Omental fat pad (tissue), 4 donors: ENCODE measurements at places on chromosomes 5 and 9.

DNA sequence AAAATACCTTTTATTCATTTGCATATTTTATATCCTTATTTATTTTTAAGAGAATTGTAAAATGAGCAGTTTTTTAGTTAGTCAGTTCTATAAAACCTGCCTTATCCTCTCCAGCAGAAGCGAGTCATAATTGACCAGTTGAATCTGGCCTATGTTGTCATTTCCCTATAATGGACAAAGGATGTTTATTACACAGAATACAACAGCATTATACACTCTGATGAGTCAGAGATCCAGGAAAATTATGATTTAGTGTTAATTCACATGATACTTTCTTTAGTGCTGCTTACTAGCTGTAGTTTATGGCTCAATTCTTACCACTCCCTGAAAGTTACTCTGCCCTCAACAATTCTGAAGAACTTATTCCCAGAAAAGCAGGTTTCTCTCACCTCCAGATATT, 26.8 kb upstream of the LURAP1L start:
- DNase-seq: no peak

- no peak for DNase-seq
Measured at GRCh38 chr5:34657988-34658387, 1.9 kb downstream of the RAI14 start.

GRCh38 chr9:134502809-134503211, 138.8 kb upstream of the COL5A1 start:
- DNase-seq: no peak

- DNase-seq: no peak
Measured at GRCh38 chr5:160901656-160902055, 49.6 kb upstream of the ATP10B start.

DNA sequence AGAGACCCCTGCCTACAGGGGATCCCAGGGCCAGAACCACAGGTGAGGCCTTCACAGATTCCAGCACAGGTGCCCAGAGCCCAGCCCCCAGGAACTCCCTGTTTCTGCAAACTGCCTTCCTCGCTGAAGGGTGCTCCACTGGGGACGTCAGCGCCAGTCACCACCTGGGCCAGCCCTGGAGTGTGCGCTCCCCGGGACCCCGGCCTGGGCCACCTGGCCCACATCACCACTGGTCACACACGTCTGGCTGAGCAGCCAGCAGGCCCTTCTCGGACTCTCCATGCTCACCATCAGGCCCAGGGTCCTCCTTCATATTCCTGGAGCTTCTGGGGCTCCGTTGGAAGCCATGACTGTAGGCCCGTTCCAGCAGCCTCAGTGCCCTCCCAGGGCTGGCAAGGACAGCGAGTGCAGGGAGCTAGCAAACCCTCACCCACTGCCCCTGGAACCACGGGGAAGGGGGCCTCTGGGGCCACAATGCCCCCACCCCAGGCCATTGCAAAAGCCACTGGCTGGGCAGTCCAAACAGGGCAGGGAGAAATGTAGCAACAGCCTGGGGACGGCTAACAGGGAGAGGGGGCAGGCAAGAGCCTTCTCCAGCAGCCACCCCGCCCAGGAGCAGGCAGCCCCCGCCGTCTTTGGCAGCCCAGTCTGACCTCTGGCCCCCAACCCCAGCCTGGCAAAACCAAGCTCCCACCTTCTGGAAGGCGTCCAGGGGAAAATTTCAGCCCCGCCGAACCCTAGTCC, 1.3 kb downstream of the AGPAT2 start:
- DNase-seq: no peak

GRCh38 chr5:93381057-93381456, 200.0 kb downstream of the NR2F1-AS1 start:
- DNase-seq: no peak

DNA sequence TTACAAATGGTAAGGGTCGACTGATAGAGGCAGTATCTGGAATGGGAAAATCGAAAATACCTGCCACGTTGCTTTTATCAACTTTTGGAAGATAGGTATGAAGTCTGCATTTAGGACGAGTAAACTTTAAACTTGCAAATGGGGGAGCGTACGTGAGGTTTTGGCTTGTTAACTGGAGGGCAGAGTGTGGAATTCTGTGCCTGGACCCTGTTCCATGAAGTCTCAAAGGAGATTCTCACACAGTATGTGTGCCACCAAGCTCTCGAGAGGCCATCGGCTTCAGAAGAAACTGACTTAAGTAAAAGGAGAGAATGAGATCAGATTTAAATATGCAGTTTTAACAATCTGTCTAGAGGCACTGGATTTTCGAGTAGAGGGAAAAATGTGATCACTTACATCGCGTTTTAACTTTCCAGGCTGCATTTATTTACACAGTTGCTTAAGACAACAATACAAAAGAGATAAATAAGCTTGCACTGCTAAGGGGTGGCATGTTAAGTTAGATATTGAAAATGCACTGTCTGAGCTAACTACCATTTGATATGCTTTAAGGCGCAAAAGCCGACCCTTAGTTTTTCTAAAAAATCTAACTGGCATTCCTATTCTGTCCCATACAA, 401.6 kb downstream of the EBF1 start:
- DNase-seq: no peak

DNA sequence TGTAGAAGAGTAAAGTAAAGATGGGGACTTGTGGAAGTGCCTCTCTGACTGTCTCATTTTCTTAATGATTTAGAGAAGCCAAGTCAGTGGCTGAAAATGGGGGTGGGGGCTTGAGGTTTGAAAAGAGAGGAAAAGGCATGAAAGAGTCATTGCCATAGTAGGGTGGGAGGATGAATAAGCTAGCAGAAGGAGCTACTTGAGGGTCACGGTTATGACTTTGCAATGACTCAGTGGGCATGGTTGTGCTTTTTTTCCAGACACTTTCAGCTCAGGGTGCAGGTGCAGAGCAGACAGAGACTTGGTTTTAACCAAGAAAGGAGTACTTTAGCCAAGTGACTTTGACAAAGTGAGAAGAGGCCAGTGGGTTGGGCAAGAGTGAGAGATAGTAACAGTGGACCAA, 117.8 kb downstream of the PTTG1 start:
- no peak for DNase-seq

DNA sequence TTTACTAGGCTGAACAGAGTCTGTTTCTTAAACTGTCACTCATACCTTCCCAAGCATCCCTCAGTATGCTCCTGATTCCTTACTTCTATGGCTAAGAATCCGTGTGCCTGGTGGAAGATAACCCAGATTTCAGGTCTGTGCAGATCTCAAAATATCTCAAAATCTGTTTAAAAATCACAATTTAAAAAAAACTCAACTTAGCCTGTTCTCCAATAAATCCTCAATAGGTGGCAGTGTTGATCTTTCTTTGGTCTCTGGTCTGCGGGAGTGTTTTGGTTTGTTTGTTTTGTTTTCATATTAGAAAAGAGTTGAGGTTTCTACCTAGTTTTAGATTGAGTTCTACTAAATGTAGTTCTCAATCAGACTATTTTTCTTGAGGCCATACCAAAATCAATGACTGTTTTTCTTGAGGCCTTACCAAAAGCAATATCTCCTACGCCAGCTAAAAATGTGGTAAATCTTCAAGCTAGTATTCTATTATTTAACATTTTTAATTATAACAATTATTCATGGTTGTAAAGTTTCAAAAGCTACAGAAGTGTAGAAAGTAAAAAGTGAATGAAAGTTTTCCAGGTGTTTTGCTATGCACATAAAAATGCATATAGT, 57.9 kb downstream of the TGFBR1 start:
- no peak for DNase-seq

GRCh38 chr9:106310782-106311181, 552.2 kb upstream of the ZNF462 start:
- DNase-seq: no peak

GRCh38 chr9:81141961-81142360, 547.4 kb downstream of the TLE1 start:
- DNase-seq: no peak

DNA sequence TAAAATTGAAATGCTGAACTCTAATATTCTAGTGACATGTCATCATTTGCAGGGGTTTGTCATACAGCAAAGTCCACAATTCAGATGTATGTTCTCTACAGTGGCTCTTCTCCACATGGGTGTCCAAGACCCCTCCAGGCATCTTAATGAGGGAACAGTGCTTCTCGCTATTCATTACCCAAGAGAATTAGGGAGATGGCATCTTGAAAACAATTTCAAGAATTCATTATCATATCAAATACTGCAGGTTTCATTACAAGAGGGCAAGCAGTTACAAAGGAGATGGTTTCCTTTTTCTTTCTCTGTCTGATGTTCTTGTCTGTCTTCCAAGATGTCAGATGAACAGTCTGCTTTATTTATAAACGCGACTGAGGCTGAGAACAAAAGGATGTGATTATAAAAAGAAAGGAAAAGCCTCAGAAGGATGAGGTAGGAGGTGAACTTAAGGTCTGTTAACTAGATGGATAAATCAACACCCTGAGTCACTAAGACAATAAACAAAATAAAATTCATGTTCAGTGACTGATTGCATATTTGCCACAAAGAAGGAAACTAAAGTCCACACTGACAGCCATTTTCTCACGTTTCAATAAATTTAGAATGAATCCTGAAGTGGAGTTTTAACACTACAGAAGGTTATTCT, 326.7 kb upstream of the EFNA5 start:
- no peak for DNase-seq

DNA sequence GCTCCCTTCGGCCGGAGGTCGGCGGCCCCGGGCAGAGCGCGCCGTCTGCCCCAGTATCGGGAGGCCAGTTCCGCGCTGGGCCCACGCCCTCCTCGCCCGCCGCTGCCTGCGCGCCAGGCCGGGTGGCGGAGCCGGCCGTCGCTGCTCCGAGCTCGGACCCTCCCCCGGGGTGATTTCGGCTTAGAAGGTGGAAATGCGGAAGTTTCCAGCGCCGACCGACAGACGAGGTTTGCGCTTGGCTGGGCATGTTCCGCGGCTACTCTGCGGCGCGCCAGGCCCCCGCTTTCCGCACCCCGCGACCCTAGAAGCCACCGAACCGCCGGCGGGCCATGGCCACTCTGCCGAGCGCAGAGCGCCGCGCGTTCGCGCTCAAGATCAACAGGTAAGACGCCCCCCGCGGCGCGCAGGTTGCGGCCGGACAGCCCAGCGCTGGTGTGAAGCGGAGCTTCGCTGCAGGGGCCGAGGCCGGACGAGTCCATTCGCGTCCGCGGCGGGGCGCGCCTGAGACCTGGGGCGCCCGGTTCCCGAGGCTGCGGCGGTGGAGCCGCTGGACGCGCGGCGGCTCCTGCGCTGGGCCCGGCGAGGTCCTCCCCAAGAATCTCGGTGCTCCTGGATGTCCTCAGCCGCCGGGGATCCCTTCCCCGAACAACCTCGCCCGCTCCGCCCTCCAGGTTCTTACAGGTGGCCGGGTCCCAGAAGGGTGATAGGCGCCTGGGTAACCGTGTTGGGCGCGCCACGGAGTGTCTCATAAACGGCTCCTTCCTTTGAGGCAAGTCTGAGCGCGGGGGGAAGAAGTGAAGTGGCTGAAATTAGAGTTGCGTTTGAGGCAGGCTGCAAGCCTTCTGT, at the start of gene DOCK8:
Gene DOCK8, plus strand, starts transcription at position 218 of the 846 bp plus-strand sequence. Its CDS starts 112 bp downstream, at position 330.
- no peak for DNase-seq

DNA sequence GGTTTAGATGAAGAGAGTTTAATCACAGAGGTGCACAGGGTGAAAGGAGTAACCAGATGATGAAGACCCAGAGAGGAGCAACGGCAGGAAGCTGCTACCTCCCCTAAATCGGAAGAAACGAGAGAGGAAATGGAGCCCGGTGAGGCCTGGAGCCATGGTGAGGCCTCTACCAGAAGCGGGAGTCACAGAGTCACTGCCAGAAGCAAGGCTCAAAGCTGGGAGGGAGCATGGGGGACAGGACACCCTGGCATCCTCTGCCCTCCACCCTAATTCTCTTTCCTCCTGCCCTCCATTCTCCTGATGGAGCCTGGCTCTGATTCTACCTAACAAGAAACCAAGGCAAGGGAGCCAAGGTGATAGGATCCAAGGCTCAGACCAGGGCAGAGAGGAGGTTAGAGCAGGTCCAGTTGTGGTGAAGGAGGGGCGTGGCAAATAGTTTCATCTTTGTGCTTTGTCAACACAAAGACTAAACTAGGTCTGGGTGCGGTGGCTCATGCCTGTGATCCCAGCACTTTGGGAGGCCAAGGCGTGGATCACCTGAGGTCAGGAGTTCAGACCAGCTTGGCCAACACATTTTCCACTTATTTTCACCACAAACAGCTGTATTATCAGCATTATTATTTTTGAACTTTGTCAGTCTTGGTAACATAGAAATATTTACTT, 134.4 kb upstream of the RAI14 start:
- no peak for DNase-seq

DNA sequence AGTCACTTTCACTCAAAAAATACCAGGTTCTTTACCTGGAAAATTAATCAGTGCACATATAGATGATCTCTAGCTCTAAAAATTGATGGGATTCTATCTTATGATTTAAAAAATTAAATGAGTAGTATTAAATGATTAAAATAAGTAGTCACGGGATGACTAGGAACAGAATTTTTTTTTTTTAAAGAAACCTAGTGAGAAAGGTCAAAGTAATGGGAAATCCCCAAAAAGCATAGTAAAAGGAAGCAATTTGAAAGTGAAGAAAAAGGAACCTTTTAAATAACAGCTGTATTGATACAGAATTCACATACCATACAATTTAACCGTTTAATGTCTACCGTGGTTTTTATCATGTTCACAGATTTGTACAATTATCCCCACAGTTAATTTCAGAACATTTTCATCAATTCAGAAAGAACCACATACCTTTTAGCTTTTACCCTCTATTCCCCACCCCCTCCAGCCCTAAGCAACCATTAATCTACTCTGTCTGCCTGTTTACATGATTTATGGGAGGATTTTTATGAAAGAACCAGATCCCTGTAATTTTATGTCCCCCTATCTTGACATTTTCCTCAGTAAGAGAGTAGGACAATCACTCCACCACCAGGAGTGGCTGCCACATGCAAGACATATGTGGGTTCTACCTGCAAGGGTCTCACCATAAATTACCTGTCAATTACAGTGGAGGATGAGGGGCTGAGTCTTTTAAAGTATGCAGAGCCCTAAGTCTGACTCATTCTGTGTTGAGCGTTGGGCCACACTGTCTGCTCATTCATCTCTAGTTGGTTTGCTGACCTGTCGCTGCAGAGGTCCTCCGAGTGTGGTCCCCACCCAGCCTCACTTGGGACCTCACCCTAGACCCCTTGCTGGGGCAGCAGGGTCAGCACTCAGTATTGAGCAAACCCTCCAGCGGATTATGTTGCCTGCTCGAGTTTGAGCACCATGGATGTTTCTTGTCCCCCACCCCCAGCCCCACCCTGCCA, 16.0 kb downstream of the ANKRD33B start:
- no peak for DNase-seq

DNA sequence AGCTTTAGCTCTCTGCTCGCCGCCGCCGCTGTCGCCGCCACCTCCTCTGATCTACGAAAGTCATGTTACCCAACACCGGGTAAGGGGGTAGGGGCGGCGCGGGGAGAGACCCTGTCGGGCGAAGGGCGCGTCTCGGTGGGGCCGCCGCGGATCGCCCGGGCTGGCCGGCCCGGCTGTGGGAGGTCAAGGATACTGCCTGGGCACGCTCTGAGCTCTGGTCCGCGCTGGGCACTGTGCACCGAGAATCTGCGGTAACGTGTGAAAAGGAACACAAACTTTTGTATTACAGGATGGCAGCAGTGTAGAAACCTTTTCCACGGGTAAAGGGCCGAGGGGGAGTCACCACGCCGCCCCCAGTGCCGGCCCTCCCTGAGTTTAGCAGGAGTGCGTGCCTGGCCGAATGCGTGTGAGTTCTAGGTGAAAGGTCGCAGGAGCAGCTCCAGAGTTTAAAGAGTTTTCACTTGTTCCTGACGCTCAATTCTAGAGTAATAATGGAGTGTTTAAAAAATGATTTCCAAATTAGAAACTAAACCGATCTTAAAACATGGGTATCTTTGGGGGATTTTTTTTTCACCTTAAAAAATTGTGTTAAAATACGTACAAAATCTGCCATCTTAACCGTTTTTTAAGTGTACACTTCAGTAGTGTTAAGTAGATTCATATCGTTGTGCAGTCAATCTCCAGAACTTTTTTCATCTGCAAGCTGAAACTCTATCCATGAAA, at the start of gene HSDL2:
Gene HSDL2, plus strand, starts transcription at position 7 of the 723 bp plus-strand sequence. Its CDS starts 56 bp downstream, at position 63.
- no peak for DNase-seq
